Eye (tissue), 1 donor: ENCODE measurements at places on chromosomes 5 and 9.

DNA sequence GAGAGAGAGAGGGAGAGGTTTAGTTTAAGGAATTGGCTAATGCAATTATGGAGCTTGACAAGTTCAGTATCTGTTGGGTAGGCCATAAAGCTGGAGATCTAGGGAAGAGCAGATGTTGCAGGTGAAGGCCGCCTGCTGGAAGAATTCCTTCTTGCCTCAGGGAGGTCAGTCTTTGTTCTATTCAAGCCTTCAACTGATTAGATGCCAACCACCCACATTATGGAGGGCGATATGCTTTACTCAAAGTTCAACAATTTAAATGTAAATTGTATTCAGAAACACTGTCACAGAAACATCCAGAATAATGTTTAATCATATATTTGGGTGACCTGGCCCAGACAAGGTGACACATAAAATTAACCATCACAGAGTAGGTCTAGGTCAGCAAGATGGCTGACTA is 51.7 kb upstream of the SSBP2 start:
- DNase-seq, result no peak

DNA sequence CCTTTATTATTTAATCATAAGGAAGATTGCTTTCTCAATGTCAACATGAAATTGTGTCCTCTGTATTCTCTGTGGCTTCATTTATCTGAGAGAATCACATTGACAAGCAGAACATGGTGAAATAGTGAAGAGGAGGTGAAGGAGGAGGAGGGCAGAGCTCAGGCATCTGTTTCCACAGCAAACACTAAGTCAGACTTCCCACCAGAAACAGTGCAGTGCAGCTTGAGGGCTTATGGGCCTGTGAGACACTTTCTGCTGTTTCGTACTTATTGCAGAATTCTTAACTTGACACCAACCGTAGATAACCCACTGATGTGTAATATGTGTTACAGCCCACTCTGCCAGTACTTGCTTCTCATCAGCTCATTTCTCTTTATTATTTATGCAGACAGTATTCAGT is 386.3 kb downstream of the DIRAS2 start:
- DNase-seq, result no peak

GRCh38 chr5:129652349-129653056 is 95.4 kb upstream of the MINAR2 start:
- peak; percentile 31 for DNase-seq

DNA sequence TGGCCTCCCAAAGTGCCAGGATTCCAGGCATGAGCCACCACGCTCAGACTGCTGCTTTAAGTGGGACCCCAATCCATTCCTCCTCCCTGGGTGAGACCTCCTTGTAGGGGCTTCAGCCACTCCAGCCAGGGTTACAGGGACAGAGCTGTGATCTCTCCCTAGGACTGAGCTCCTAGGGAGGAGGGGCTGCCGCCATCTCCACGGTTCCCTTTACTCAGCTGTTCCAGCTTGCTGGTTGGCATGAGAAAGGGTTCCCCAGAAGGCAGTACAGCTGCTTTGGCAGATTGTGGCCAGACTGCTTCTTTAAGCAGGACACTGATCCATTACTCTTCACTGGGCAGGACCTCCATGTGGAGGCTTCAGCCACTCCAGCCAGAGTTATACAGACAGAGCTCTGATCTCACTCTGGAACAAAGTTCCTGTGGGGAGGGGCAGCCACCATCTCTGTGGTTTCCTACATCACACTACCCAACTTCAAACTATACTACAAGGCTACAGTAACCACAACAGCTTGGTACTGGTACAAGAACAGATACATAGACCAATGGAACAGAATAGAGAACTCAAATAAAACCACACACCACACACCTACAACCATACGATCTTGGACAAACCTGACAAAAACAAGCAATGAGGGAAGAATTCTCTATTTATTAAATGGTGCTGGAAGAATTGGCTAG is 7.2 kb downstream of the INSL6 start:
- no peak for DNase-seq
